ENCODE measurements at places on chromosomes 6 and 20.
A peak's percentile ranks its signal among the peaks of the same experiment; 100 is the strongest.

DNA sequence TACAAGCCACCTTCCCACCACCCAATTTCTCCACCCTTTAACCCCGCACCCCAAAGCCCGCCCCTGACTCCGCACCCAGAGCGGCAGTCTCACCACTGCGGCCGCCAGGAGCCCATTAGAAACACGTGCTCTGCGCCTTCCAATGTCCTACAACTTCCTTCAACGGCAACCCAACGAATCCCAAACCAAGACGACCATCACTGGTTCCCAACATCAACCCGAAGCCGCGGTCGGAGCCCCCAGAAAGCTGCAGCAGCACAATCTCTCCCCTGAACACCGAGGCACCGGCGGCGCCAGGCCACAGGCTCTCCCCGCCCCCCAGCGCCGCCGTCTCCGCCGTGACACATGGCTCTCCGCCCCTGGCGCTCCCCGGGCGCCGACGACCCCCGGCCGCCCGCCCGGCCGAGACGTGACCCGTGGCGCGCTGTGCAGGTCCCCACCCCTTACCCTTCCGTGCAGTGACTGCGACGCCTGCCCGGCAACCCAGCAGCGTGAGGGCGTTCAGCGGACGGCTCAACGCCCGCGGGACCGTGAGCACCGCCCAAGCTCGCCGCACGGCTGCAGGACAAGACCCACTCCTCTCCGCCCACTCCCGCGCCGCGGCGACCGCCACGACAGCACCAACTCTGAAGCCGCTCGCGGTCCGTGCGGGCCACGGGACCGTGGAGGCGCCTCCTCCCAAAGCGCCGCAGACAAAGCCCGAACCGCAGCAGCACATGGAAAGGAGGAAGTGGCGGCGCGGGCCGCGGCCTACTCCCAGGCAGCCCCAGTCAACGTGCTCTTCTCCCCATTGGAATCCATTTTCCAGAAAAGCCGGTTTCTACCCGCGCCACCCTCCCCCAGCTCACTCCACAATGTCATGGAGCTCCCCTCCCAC is 551 bp downstream of the SYNCRIP start:
- peak; percentile 36 for DNase-seq

GRCh38 chr20:62025394-62025793 is 40.3 kb downstream of the TAF4 start:
- DNase-seq, result no peak

DNA sequence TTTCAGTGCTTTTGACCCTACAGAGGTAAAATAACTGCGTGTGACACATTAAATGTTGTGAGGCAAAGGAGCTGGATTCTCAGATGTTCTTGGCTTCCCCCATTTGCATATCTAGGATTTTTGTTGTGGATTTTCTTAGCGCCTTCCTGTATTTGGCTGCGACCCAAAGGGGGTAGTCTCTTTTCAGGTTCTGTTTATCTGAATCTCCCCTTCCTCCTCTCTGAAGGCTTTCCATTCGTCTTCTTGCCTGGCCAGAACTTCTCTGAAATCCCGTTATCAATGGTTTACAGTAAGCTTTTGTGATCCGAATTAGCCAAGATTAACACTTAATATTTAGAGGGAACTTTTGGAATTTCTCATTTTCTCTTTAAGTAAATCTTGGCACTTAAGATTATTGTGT is 60.8 kb downstream of the ADGRB3 start:
- DNase-seq, result no peak

- DNase-seq, result no peak
Observed at GRCh38 chr6:136508725-136509392, 41.4 kb downstream of the MAP7 start.

DNA sequence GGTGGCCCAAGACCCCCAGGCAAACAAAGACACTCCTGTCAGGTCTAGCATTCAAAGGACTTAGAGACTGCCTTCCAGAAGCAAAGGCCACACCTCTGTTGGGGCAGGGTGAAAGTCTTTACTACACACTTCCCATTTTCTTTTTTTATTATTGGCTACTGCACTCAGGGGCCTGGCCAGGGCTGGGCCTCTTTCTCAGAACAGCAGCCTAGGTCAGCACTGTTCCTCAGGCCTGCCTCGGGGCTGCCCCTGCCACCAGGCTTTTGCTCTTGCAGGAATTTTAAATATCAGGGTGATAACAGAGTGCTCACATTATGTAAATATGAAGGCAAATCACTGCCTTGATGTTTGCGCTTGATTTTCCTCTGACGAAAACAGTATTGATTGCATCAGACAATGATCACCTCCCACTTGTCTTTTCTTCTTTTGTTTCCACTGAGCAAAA is 18.5 kb downstream of the GSTA4 start:
- DNase-seq, result no peak

DNA sequence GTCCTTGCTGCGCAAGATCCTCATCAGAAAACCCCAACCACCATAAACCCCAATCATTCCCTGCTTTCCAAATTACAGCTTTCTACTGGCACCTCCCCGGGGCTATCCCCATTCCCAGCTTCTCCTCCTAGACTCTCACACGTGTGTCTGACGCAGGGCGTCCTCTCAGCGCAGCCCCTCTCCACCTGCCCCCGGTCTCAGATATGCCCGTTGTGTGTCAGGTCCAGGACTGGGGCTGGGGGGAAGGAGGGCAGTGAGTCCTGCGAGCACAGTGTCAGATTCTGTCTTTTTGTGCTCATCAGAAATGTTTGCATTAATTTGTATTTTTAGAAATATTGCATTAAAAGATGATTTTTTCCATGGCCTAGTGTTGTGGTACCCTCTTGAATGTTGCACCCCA is 48.6 kb downstream of the LRFN2 start:
- DNase-seq, result no peak

DNA sequence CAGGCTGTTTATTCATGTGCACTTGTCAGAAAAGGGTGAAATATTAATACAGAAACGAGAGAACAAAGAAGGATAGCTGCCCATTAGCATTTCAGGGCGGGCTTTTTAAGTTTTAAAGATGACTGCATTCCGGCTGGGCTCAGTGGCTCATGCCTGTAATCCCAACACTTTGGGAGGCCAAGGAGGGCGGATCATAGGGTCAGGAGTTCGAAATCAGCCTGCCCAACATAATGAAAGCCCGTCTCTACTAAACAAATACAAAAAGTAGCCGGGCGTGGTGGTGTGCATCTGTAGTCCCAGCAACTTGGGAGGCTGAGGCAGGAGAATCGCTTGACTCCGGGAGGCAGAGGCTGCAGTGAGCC is 130.5 kb downstream of the HFE start:
- DNase-seq, result no peak

DNA sequence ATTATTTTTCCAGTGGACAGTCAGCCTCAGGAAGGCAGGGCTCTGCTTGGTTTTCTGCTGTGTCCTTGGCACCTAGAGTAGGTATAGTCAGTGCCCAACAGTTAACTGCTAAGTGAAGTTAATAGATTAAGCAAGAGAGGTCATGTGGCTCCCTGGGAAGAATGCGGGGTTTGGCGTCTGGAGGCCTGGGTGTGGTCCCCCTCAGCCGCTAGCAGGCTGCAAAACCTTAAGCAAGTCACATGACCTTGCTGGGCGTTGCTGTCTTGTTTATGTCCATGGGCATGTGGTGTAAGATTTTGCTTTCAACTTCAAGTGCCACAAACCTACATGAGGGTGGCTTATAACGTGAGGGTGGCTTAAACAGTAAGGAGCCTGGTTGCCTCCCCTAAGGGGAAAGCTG is 75.5 kb upstream of the SCP2D1 start:
- peak; percentile 70 for DNase-seq
